Stimulated activated CD8-positive, alpha-beta memory T cell treated with anti-CD3 and anti-CD28 coated beads, Interleukin-15, amount 100 ng/mL, for 4 hours (primary cell): ENCODE measurements at places on chromosomes 5 and 9.

DNA sequence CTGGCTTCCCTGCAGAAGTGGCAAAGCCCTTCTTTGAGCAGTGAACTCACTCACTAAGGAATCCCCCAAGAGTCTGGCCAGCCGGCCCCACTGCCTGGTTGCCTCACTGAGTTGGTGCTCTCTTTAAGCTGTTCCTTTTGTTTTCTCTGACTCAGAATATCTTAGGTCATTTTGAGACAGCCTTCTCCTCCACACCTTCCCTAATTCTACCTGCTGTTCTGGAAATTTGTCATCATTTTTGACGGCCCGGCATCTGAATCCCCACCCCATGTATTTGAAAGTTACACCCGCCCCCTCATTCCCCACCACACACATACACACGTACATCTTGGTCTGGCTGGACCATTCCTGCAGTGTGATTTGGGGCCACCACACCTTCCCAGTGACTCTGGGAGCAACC, 41.8 kb downstream of the FGF1 start:
- no peak for DNase-seq

- DNase-seq: no peak
Measured at GRCh38 chr5:67246546-67247268, 50.1 kb upstream of the CD180 start.

DNA sequence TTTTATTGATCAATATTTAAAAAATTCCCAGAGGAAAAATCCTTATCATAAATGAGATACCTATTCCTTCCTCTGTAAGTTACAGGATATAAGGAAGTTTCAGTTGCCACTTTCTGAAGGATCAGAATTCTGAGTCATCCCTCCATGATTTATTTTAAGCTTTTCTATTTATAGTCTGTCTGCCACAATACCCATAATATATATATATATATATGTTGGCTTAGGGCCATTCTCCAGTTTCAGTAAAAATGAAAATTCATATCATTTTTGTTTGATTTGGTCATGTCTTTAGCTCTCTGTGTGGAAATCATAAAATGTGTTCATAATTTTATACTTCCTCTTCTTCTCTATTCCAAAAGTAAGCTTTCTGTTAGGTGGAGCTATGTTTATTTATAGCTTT, 215.8 kb upstream of the CYLC2 start:
- no peak for DNase-seq

DNA sequence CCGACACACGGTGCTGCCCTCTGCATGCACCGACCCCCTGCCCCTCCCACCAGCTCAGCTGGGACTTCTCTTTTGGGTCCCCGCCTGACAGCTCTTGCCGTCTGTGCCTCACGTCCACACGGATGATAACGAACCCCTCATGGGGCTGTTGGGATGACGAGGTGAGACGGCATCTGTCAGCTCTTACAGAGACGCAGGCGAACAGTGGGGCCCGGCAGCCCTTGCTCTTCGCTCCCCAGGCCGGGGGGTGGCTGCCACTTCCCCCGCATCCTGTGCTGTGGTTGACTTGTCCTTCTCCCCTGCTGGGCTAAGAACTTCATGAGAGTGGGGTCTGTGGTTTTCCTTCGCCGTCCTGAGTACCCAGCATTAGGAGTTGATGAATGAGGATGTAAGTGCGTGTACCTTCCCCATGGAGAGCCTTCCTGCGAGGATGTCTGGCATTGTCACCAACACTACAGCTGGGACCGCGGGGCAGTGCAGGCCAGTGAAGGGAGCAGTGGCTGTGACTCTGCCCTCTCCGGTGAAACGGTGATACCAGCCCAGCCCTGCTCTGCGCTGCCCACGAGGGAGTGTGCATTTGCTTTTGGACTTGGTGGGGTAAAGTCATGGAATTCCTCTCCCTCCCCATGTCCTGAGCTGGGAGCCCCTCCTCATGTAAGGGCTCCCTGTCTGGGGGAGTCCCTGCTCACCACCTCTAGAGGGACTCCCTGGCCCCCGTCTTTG, 23.2 kb downstream of the HK3 start:
- DNase-seq: no peak
